Endothelial cell of coronary artery (primary cell): ENCODE measurements at places on chromosomes 1 and 21. TPM values are rescaled to one million over a fixed set of nuclear protein-coding genes. Genes with fewer than 3 reads are reported as not detected.

Gene RNU1-3
- total RNA-seq: 2,685 and 5,329 TPM in 2 replicates

Gene GJC2
- 1.2 and 3.9 TPM in 2 replicates for total RNA-seq

Gene LDLRAP1
- 11.4 and 14.7 TPM in 2 replicates for total RNA-seq

Gene CELF3
- not detected in 2 replicates for total RNA-seq

Gene GFI1
- total RNA-seq: 0.18 and 0.19 TPM in 2 replicates

Gene ZNF697
- total RNA-seq: 19.3 and 19.7 TPM in 2 replicates

Gene MATN1
- total RNA-seq: not detected in 2 replicates
